ENCODE measurements at places on chromosomes 7 and 10.

DNA sequence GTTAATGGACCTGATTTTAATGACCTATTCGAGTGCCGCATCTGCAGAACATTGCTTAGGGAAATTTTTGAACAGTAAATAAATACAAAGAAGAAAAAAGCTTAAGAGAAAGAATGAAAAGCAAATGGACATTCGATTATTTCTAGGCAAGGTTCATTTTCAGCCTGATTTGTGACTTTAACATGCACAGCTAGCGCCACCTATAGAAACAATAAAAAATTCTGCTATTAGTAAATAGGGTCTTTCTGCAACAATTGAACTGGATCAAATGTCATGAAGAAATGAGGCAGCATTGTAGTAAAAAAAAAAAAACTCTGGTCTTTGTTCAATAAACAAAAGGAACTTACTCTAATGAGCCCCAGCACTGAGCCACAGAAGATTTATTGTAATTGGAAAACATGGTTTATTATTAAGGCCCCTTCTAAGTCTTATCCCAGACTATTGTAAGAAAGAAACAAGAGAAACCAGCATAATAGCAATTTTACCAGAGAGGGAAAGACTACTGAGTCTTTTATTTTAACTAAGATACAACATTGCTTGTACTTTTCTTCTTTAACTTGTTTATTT, 41.4 kb upstream of the GHITM start:
- no peak for DNase-seq

DNA sequence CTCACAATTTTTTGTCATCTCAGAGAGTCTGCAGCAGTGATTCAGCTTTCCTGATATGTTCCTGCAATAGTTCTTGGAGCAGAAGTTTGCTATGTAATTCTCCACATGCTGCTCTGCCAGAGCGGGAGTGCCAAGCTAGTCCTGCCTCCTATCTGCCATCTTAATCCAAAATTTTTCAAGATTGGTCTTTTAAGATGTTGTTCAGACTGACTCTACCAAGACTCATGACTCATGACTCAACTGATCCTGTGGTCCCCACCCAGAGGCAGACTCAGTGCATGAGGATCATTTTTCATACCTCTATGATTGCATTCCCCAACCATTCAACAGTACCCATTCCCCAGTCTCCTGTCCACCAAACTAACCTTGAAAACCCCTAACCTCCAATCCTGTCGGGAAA, 470.8 kb downstream of the INHBA start:
- no peak for DNase-seq

- DNase-seq, result no peak
Observed at GRCh38 chr7:117135553-117135891, 182.2 kb downstream of the ST7 start.

DNA sequence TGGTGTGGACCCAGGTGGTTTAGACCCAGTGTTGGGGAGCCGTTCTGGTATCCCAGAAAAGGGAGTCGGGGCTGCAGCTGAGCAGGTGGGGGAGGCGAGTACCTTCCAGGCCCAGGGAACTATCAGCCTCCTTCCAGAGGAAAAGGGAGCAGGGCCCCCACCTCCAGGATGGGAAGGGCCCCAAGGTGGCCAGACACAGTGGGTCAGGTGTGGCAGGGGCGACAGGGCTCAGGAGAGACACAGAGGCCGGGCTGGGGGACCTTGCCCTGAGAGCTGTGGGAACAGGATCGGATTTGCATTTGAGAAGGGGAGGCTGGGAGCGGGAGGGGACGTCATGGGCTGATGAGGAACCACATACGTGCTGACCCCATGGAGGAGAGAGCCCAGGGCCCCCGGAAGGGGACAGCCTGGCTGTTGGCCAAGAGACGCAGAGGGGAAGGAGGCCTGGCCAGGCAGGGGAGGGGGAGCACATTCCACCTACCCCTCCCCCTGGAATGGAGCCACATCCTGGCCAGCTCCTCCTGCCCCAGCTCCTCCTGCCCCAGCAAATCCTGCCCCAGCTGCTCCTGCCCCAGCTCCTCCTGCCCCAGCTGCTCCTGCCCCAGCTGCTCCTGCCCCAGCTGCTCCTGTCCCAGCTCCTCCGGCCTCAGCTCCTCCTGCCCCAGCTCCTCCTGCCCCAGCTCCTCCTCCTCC, 9.7 kb upstream of the TTYH3 start:
- no peak for DNase-seq

- DNase-seq, result no peak
Observed at GRCh38 chr10:96456296-96456840, 57.4 kb downstream of the TLL2 start.

DNA sequence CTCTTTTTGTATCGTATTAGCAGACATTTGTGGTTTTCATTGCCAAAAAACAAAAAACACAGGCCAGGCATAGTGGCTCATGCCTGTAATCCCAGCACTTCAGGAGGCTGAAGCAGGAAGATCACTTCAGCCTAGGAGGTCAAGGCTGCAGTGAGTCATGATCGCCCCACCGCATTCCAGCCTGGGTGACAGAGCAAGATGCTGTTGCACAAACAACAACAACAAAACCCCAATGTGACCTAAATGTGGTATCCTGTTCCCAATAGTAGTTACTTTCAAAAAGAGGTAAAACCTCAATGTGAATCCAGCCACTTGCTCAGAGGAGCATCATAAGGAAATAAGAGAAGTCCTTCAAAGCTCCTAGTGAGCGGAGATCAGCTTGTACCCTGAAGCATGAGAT, 45.8 kb upstream of the SKAP2 start:
- peak; percentile 8 for DNase-seq

DNA sequence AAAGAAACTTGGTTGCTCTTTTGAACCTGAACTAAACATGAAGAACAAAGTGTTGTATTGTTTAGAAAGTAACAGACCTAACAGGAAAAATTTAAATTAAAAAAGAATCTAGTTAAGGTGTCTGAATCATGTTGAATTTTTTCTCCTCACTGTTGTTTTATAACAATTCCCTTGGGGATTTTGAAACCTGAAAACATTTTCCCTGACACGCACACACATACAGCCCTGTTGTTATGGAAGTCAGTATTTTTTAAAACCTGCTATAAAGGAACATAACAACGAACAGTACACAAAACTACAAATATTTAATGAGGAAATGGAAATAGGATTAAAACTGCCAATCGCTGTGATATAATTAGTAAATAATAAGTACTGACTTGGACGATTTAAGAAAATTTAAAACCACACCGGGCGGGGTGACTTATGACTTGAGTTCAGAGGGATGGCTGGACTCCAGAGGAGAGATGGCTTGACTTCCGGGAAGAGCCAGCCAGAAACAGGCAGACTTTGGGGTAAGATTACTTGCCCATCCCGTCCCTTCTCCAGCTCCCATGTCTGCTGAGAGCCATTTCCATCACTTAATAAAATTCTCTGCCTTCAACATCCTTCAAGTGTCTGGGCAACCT, 16.2 kb upstream of the SPOCK2 start:
- no peak for DNase-seq

Data from CD4-positive, alpha-beta T cell treated with Interleukin-17A for 4 hours (primary cell).